Hematopoietic multipotent progenitor cell treated with erythropoietin and hydrocortisone succinate and interleukin-3 and kit ligand, for 8 days (in vitro differentiated cells): ENCODE measurements at places on chromosomes 6 and 20.

DNA sequence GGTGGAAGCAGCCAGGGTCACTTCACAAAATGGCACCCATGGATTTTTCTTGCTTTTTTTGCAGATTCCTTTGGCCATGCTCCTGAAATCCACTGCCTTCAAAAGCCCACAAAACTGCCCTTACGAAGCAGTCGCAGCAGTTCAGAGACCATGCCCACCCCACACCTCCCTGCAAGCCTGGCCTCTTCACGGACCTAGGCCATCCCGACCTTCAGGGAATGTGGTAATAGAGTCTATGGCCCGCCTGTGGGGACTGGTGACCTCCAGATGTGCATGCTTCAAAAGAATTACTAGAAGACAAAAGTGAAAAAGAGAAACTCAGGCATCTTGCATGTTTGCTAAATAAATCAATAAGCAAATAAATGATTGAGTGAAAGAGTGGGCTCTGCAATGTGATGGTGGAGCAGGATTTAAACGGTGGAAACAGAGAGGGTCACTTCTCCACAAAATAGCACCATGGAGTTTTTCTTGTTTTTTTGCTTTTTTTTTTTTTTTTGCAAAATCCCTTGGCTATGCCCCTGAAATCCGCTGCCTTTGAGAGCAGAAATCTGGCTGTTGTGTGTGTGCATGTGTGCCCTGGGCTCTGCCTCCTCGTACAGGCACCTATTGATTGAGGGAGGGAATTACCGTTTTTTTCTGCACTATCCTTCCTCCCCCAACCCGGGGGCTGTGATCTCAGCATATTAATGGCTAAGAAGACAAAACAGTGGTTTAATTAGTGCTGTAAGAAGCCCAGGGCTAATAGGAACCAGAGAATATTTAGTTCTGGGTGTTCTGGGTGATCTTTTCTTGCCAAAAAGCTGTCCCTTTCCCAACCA, 107.4 kb downstream of the PXDC1 start:
- DNase-seq: no peak

DNA sequence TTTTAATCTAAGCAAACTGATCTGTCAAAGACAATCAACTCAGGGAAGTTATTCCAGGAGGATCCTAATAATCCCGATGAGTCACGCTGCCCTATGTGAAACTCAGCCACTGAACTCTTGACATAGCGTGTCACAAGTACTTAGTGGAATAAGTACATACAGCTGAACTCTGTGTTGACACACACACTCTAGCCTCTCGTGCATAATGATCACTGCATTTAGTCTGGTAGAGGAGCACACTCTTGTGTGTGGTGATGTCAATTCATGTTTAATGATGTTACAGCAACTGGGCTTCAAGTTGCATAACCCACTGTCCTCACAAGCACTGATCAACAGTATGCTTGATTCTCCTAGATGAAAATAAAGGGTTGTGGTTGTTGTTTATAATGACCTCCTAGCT, 148.3 kb downstream of the HACE1 start:
- DNase-seq: no peak

DNA sequence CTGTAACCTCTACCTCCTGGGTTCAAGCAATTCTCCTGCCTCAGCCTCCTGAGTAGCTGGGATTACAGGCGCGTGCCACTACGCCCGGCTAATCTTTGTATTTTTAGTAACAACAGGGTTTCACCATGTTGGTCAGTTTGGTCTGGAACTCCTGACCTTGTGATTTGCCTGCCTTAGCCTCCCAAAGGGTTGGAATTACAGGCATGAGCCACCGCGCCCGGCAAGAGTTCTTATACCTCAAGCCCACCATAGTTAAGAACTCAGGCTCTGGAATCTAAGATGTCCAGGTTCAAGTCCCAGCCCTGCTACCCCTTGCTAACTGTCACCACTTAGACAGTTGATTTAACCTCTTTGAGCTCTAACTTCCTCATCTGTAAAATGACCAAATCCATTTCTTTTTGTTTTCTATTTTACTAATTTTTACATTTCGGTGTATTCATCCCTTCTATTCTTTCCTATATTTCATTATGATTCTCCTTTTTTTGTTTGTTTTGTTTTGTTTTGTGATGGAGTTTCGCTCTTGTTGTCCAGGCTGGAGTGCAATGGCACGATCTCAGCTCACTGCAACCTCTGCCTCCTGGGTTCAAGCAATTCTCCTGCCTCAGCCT, 104.8 kb upstream of the ZNF217 start:
- DNase-seq: no peak

GRCh38 chr6:142413111-142413510, 111.3 kb downstream of the ADGRG6 start:
- DNase-seq: no peak

- no peak for DNase-seq
Observed at GRCh38 chr6:39929039-39929732, 5.1 kb downstream of the MOCS1 start.

DNA sequence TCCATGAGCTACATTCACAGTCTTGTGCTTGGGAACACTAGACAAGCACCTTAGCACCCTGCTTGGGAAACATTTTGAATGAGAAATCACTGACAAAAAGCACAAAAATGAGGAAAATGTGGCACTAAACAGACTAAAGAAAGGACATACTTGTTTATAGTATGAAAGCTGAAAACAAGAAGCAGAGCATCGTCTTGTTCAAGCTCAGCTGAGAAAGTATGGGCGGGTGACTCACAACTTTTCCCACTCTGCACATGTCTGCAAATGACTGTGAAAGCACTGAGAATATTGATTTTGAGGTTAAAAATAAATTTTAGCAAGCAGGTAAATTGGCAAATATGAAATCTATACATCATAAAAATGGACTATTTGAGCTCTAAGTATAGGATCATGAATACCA, 725.3 kb downstream of the COL12A1 start:
- DNase-seq: no peak

GRCh38 chr6:107657373-107657754, 166.7 kb downstream of the SCML4 start:
- no peak for DNase-seq

GRCh38 chr6:54094786-54095185, 16.5 kb upstream of the MLIP start:
- no peak for DNase-seq

DNA sequence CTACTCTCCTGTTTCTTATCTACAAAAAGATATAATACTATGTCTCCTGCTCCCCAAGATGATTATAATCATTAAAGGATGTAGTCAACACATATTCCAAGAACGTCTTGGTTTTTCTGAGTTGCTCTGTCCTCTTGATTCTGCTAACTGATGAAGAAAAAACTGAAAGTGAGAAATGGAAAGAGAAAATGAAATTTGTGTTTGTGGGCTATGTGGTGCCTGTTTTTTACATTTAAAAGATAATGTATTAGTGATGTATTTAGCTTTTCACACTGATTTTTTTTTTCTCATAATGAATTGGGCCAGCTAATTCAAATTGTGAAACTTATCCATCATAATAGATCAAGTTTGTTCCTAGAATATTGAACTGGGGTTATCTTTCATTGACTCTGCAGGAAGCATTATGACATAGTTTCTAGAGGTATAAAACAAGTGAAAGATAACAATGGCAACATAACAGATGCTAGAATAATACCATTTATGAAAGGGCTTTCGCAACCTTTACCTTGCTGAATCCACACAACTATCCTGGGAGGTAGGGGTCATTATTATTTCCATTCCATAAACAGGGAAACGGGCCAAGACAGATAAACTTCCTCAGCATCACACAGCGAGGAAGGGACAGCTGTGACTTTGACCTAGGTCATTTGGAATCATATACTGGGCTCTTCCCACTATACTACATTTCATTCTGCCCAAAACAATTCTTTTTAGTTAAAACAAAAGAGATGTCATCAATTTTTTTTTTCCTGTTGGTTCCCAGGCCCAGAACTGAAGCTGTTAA, 336.7 kb downstream of the GJA1 start:
- DNase-seq: no peak

DNA sequence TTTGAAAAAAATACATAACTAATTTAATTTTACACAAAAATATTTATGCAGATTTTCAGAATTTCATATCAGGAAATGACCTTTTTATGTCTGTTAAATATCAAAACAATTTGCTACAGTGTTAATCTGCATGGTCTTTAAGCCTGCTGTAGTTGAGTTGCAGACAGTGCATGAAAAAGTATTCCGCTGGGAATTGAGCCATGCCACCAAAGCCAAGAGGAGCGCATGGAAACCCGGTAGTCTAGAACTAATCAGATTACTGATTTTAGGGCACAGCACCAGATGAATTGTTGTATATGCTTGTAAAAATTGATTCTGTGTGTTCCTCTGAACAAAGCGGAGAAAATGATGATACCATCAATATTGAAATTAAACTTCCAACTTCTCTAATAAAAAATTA, 34.3 kb upstream of the LAMP5 start:
- DNase-seq: no peak

- no peak for DNase-seq
Observed at GRCh38 chr6:107695061-107695720, 128.9 kb downstream of the SCML4 start.

DNA sequence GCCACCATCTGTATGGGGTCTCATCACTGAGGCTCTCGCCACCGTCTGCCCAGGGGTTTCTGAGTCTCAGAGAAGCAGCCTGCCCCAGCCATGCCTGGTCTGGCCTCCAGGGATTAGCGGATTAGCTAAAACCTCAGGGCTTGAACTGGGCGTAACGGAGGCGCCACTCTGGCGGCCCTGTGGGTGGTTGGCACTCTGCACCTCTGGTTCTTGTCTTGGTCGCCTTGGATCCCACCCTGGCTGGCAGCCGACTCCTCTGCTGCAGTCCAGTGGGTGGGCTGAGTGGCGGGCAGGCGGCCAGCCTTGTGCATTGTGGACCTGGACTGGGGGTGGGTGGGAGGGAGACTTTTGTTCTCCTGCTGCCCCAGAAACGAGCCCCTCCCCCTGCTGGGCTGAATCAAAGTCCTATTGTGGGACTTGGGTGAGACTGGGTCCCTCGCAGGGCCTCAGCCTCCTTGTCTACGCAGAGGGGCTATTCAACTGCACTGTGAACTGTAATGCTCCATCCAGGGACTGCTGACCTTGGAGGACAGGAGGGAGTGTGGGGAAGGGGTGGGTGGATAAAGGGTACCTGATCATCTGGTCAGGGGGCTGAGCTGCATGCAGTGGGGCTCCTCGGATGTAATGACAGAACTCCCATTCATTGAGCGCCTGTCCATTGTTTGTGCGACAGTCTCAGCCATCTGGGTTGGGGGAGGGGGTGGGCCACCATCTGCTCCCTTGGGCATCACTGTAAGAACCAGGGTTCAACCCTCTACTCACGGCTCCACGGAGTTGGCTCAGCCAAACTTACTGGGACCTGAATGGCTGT, 23.9 kb downstream of the SUN5 start:
- DNase-seq: no peak

GRCh38 chr6:150751296-150751695, 114.2 kb upstream of the MTHFD1L start:
- no peak for DNase-seq
